ENCODE measurements at places on chromosomes 7 and 10. TPM values are rescaled to one million over a fixed set of nuclear protein-coding genes. Genes with fewer than 3 reads are reported as not detected.

DNA sequence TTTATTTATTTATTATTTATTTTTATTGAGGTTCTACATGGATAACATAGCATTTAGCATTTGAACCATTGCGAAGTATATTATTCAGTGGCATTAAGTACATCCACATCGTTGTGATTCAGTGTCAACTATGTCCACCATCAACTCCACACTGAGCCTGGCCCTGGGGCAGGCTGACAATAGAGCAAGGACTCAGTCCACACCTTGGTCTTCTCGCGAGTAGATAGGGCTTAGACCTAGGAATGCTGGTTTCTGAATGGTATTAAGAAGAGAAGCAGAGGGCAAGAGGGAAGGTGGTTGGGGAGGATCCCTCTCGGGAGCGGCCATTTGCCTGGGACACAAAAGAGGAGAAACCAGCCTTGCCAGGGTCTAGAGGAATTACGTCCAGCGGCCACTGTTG is 599.2 kb upstream of the MGMT start:
- no peak for DNase-seq

Gene PODXL
- 12.3 TPM for total RNA-seq

GRCh38 chr7:2729031-2729892 is 41.3 kb downstream of the AMZ1 start:
- DNase-seq, result no peak

GRCh38 chr7:110521357-110521911 is 569.5 kb upstream of the LRRN3 start:
- DNase-seq, result no peak

DNA sequence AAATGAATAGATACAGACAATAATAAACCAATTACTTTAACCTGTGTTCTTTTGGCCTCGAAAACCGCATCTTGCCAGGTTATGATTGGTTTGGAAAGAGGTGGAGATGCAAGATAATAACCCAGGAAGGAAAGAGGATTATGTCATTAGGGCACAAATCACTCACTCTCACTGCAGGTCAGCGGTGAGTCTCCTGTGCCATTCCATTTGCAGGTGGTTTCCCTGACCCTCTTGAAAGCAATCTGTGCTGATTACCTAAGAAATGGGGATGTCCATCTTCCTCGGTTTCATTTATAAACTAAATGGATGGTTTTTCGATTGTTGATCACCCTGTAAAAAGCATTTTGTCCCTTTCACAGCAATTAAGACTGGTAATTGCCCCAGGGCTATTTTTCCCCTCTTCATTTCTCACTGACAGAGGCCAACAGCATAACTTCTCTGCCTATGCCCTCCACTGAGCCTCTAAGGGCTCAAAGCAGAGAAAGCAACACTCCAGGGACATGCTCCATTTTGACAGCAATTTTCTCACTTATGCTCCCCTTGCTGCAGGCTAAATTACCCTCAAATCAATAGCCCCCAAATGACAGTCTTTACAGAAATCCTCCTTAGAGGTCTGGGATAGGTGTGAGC is 257.5 kb downstream of the IPMK start:
- DNase-seq, result no peak

GRCh38 chr10:76440426-76440825 is 1009.0 kb downstream of the LRMDA start:
- no peak for DNase-seq

GRCh38 chr10:85558533-85558932 is 808.1 kb downstream of the GRID1 start:
- DNase-seq, result no peak

- no peak for DNase-seq
Measured at GRCh38 chr7:44755698-44756627, 7.3 kb downstream of the ZMIZ2 start.

GRCh38 chr7:147400221-147400689 is 1190.3 kb upstream of the C7orf33 start:
- no peak for DNase-seq

DNA sequence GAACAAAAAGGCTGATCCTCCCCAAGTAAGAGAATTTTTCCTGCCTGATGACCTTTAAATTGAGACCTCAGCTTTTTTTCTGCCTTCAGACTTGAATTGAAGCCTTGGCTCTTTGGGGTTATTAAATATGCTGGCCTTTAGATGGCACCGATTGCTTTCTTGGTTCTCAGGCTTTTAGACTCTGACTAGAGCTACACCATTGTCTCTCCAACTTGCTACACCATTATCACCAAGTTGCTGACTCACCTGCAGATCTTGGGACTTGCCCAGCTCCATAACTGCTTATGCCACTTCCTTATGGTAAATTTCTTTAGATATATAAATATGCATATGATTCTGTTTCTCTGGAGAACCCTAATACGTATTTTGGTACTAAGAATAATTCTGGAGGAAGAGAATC is 3.1 kb upstream of the ABCA13 start:
- DNase-seq, result no peak

Gene SH2D4B
- 0.12 TPM for total RNA-seq

Gene DLX5
- not detected for total RNA-seq

GRCh38 chr7:508461-509170 is 11.0 kb downstream of the PDGFA start:
- peak; percentile 15 for DNase-seq

DNA sequence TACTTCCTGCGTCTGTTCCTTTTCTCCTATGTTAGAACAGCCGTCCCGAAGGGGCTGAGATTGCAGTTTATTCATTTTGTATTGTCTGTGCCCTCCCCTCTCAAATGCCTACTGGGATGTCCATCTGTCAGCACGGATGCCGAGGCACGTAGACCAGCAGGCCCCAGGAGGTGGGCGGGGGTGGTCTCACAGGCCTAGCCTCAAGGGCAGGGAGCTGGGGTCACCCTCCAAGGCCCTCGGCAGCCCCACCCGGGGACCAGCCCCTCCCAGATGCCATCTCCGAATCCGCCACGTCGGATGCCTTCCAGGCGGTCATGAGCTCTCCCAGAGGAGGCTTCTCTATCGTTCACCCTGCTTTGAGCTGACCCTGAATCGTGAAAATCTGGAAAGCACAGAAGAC is 59.7 kb downstream of the ELFN1 start:
- DNase-seq, result peak; percentile 50

Gene CRYGN
- total RNA-seq, result not detected

- no peak for DNase-seq
Measured at GRCh38 chr10:132937861-132938260, 4.5 kb downstream of the CFAP46 start.

GRCh38 chr7:155574556-155575290 is 28.4 kb upstream of the CNPY1 start:
- no peak for DNase-seq

Gene WIPF3
- 0.37 TPM for total RNA-seq

Gene LIPF
- total RNA-seq, result not detected

Gene LCOR
- 132 TPM for total RNA-seq

DNA sequence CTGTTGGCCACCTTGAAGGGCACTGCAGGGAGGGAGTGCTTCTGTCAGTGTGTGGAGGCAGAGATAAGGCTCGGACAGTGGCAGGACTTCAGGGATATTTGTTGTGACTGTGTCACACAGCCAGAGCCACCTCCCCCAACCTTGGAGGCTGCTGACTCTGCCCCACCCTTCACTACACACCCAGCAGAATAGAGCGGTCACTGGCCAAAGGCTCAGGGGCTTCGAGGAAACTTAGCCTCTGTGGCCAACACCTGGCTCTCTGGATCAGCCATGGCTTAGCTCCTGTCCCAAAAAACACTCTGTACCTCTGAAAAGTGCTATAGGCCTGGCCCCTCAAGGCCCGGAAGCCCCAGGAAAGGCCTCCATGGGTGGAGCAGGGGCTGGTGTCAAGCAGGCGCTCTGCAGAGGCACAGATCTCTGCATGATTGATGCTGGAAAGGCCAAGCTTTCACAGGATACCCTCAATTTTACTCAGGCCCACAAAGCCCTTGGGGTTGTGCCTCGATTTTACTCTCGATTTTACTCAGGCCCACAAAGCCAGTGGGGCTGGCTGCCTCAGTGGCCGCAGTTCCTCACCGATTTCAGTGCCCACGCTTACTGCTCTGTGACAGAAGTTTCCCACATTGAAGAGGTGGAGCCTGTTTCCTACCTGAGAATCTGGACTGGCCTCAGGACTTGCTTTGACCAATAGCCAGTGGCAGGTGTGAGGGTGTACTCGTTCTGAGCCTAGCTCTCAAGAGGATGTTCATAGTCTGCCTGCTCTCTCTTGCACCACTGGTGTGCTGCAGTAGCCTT is 113.2 kb upstream of the GPR26 start:
- DNase-seq, result no peak

DNA sequence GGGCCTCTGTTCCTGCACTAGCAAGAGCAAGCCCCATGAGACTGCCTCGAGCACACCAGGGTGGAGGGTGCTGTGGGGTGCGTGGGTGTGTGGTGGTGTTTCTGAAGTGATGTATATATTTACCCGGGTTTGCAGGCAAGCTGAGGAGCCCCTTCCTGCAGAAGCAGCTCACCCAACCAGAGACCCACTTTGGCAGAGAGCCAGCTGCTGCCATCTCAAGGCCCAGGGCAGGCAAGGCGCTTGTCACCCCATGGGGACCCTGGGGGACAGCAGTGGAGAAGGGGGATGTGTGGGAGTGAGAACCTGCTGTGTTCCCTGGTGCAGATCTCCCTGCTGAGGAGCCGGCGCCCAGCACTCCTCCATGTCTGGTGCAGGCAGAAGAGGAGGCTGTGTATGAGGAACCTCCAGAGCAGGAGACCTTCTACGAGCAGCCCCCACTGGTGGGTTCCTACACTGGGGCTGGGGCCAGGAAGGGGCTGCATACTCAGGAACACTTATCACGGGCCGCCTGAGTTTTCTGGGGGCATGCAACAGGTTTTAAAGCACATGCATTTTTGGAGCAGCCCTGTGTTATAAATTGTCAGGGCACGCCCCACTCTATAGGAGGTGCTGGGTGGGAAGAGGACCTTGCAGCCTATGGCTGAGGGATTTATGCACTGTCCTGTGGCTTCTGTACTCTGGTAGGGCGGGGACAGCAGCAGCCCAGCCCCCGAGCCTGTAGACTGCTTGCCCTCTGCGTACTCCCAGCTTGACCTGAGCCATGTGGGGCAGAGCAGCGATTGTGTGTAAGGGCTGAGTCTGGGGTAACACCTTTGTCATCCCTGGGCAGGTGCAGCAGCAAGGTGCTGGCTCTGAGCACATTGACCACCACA is 5.9 kb downstream of the PGAM2 start:
- no peak for DNase-seq

Gene OR2A12
- total RNA-seq, result not detected

DNA sequence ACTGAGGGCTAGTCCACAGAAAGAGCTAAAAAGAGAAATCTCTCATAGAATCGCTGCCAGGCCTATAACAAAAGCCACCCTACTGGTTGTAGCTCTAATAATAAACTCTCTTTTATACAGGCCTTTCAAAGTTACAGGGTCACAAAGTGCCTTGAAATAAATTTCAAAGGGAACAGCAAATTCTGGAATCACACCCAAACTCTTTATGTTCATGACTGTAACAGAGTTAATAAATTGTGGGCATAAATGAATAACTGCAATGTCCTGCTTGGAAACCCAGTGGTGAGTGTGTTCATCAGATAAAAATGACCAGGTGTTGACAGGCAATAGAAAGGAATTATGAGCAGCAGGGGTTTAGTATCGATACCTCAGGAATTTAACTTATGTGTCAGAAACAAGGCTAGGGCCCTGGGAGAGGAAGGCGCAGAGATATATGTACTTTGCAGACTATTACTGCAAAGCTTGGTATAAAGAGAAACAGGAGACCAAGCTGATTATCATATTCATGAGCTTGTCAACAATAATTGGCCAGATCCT is 9.3 kb downstream of the CDC14C start:
- no peak for DNase-seq

Gene STEAP1
- not detected for total RNA-seq

DNA sequence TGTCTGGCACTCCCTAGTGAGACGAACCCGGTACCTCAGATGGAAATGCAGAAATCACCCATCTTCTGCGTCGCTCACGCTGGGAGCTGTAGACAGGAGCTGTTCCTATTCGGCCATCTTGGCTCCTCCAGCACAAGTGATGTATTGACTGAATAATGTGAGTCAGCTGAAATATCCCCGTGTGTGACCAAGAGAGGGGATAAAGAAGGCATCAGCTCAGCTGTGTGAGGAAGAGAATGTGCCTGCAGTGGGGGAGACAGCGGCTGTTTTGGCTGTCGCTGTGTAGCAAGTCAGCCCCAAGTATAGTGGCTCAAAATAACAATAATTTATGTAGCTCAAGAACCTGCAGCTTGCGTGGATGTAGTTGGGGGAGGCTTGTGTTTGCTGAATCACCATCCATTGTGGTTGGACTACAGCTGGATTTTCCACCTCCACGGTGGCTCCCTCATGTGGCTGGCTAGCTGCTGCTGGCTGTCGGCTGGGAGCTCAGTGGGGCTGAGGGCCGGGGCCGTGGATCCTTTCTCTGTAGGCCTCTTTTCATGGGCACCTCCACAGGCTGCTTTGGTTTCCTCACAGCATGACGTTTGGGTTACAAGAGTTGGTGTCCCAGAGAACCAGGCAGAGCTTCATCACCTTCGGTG is 434.5 kb downstream of the CCSER2 start:
- DNase-seq, result no peak

DNA sequence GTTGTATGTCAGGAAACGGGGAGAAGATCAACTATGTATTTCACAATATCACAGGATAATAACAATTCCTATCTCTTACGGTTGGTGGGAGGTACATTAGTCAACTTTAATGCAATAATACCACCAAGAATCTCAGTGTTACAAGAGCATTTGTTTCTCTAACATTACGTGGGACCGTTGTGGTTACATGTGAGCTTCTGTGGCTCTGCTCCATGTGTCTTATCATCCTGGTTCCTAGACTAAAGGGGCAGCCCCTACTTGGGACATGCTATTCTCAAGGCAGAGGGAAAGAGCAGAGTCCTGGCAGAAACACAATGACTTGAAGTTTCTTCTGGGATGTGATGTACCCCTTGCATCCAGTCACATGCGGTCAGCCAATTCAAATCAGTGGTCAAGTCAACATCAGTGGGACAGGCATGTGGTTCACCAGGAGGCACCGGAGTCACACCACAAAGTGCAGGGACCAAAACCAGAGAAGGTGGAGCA is 2.5 kb upstream of the ZNF22 start:
- no peak for DNase-seq

GRCh38 chr7:36949711-36950600 is 225.7 kb upstream of the AOAH start:
- no peak for DNase-seq

- DNase-seq, result no peak
Measured at GRCh38 chr10:64090865-64091264, 569.7 kb downstream of the REEP3 start.

Gene GDF2
- total RNA-seq, result not detected

GRCh38 chr7:94284104-94284503 is 110.6 kb upstream of the COL1A2 start:
- DNase-seq, result no peak
